WTC11 (cell line): ENCODE measurements at places on chromosomes 6 and 20.

DNA sequence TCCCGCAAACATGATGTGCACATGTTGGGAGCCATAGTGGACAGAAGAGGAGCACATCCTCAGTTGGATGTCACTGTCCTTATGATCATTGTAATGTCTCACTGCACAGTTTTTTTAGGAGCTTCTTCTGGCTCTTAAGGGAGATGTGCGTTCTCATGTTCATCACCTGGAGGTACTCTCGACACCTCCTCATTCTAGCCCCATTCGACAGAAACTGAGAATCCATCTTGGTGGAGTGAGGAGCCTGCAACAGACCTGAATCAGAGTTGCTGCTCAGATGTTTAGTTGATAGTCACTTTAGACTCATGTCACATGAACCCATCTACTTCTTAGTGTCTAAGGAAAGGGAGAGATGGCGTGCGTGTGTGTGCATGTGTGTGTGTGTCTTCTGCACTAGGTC is 2.3 kb upstream of the BMP6 start:
- H3K4me3 ChIP-seq: no peak overlapping the region
- H3K27me3 ChIP-seq: peaks cover 57% of the 10 kb centered on the region
- no peaks in the 10 kb centered on the region for H3K36me3 ChIP-seq
- H3K27ac ChIP-seq: no peak overlapping the region

- DNase-seq: no peak
- H3K27me3 ChIP-seq: no peaks in the 10 kb centered on the region
- no peak overlapping the region for H3K4me3 ChIP-seq
- no peaks in the 10 kb centered on the region for H3K36me3 ChIP-seq
These were observed 277.7 kb downstream of the ADGB start for GRCh38 chr6:146876271-146877151.

DNA sequence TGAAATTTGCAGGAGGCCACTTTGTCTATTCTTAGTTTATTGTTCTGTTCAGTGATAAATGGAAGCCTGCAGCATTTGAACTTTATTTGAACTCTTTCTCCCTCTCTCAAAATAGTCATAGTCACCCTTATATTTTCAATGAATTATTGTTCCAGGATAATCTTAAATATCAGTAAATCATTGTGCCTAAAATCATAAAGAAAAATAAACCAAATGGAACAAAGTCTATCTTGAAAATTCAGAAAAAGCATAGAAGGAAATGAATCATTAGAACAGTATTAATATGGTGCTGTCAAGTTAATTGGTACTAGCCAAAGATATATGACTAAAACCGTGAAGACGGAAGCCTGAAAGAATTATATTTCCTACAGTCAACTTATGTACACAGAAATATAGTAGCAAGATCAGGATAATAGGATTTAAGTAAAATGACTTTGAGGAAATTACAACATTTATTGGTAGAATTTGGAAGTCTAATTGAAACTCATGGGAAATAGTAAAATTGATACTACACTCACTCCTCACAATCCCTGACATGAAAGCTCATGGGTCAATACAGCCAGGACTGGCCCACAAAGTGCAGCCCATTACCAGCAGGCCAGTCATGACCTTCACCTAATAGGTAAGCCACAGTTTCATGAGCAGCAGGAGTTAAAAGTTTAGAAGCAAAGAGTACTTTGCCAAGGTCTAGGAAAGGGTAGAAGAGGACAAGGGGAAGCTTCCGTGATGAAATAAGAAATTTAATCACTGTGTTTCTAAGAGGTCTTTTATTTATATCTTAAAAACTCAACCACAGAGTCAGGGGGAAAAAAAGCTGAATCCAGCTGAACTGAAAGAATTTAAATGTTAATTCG is 119.9 kb upstream of the ENPP5 start:
- DNase-seq: no peak
- no peak overlapping the region; the same call in 1 of the 2 replicates for H3K27ac ChIP-seq
- peaks cover 17% of the 10 kb centered on the region for H3K4me1 ChIP-seq
- H3K4me3 ChIP-seq: no peak overlapping the region
- H3K27me3 ChIP-seq: no peaks in the 10 kb centered on the region
- H3K36me3 ChIP-seq: no peaks in the 10 kb centered on the region

- no peaks in the 10 kb centered on the region for H3K27me3 ChIP-seq
- DNase-seq: no peak
- H3K4me1 ChIP-seq: no peaks in the 10 kb centered on the region
- H3K27ac ChIP-seq: no peak overlapping the region
These were observed 39.0 kb downstream of the MAS1 start for GRCh38 chr6:159929819-159930218.

DNA sequence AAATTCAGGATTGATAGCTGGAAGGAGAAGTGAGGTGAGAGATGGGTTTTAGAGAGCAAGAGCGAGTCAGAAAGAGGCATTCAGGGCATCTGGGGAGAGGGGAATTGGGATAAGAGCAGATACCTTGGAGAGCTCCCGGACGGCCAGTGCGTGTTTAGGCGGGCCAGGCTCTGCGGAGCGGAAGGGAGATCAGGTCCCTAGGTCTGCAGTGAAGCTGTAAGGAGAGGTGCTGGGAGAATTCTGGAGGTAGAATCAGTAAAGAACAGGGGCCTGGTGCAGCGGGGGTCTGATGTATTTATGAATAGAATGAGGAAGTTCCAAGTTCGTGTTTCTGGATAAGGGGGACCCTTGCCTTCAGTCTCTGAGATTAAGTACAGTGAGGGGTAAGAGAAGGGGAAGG is 47.4 kb upstream of the FAM83D start:
- H3K27me3 ChIP-seq: no peaks in the 10 kb centered on the region; the same call in 1 of the 2 replicates
- H3K27ac ChIP-seq: no peak overlapping the region
- H3K4me3 ChIP-seq: no peak overlapping the region
- peak; percentile 70 for DNase-seq
- peaks cover 28% of the 10 kb centered on the region for H3K4me1 ChIP-seq

- H3K4me3 ChIP-seq: no peak overlapping the region
- H3K36me3 ChIP-seq: no peaks in the 10 kb centered on the region; the same call in 1 of the 2 replicates
- H3K27me3 ChIP-seq: no peaks in the 10 kb centered on the region
These were observed 114.4 kb downstream of the SLC23A2 start for GRCh38 chr20:4886771-4887527.

DNA sequence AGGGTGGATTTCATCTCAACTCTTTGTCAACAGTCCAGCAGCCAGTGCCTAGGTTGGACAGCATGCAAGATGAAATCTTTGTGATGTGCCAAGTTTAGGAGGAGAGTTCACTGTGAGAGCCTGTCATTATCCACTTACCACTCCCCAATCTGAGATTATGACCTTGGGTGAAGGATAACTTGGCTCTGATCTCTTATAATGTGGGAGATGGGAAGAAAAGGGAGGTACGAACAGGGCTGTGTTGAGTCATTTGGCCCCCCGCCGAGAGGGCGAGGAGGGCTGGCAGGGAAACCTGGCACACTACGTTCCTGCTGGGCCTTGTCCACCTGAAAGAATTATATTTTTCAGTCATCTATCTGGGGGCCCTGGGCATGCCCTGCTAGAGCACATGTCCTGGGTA is 35.8 kb downstream of the LAMA4 start:
- peaks cover 32% of the 10 kb centered on the region for H3K4me1 ChIP-seq
- no peaks in the 10 kb centered on the region for H3K36me3 ChIP-seq
- H3K27me3 ChIP-seq: no peaks in the 10 kb centered on the region
- peak; percentile 13 for DNase-seq
- H3K4me3 ChIP-seq: no peak overlapping the region

- DNase-seq: no peak
- no peaks in the 10 kb centered on the region for H3K27me3 ChIP-seq
- peaks cover 19% of the 10 kb centered on the region for H3K4me1 ChIP-seq
- no peak overlapping the region for H3K27ac ChIP-seq
- no peaks in the 10 kb centered on the region for H3K36me3 ChIP-seq
These were observed 231.7 kb upstream of the PRND start for GRCh38 chr20:4490045-4490444.

DNA sequence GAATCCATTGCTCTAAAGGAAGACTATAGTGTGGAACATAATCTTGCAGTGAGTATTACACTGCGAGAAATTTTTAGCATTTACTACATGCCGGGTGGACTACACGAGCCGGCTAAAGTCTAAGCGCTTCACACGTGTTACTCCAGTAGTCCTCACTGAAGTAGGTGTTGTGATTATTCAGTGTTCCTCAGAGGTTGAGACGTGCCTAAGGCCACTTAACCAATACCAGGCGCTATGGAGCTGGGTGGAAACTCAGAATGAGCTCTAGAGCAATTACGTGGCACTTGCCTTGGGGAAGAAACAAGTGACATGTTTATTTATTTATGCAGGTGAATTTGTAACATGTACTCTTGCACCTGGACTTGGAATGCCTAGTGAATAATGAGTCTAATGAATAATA is 46.4 kb downstream of the SASH1 start:
- DNase-seq: no peak
- peaks cover 15% of the 10 kb centered on the region for H3K36me3 ChIP-seq
- no peaks in the 10 kb centered on the region for H3K27me3 ChIP-seq
- no peak overlapping the region; the same call in 1 of the 2 replicates for H3K27ac ChIP-seq

DNA sequence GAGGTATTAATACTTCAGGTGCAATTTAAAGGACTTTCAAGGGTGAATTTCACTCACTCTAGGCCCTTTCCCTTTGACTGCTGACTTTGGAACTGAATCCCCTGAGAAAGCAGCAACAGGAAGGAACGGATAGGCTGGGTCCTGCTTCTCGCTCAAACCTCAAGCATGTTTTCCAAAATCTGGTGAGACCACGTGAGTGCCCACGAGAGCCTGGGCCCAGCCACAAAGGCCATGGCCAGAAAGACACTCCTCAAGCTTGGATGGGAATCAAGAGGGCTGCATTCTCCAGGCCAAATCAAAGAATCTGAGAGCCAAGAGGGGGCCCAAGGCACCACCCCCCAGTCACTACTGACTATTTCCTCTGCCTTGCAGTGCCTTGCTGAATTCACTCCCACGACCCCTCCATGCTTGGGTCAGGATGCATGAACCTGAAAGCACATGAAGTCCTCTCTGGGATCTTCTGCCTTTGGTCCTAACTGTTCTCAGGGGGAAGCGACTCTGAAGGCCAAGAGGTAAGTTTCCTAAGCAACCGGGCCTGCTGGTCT is 146.1 kb downstream of the NFATC2 start:
- peaks cover 2% of the 10 kb centered on the region; the same call in 1 of the 2 replicates for H3K27me3 ChIP-seq
- H3K4me3 ChIP-seq: no peak overlapping the region
- H3K27ac ChIP-seq: no peak overlapping the region

- no peaks in the 10 kb centered on the region for H3K36me3 ChIP-seq
- H3K27me3 ChIP-seq: no peaks in the 10 kb centered on the region
- no peak overlapping the region for H3K4me3 ChIP-seq
- H3K4me1 ChIP-seq: no peaks in the 10 kb centered on the region
- no peak overlapping the region for H3K27ac ChIP-seq
These were observed 8.7 kb upstream of the GTF3C6 start for GRCh38 chr6:110949679-110950285.

GRCh38 chr6:119348096-119348747 is 1.3 kb downstream of the MAN1A1 start:
- peaks cover 35% of the 10 kb centered on the region for H3K4me1 ChIP-seq
- peak; percentile 38 for DNase-seq
- no peaks in the 10 kb centered on the region for H3K36me3 ChIP-seq
- peak overlapping the region; percentile 83 for H3K4me3 ChIP-seq

DNA sequence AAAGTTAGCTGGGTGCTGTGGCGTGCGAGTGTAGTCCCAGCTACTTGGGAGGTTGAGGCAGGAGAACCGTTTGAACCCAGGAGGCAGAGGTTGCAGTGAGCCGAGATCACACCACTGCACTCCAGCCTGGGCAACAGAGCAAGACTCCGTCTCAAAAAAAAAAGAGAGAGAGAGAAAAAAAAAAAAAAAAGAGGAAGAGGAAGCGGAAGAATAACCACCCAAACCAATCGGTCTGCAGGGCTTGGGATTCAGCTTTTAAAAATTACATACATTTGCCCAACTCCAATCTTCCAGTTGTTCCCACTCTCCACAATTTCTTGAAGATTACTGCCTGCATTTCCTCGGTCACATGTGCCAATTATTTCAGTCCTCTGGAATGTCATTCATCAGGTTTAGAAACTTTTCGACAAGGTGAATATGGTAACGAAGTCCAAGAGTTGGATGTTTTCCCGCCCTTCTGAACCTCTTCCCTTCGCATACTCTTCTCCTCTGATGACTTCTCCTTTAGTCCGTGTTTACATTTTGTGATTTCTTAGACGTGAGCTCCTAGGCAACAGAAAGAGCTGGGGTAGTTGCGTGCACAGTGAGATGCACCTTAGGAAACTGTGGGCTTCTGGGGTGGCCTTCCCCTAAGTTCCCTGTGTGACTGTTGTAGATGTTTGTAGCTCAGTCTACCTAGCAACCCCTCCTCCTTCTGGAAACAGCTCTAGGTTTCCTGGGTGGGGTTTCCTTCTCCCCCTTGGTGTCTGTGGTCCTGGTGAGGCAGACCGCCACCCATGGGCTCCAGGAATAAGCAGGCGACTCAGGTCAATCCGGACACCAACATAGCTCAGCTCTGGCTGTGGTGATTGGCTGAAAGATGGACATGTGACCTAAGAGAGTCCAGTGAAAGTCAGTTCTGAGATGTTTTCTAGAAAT is 63.0 kb upstream of the NCOA3 start:
- H3K4me1 ChIP-seq: peaks cover 7% of the 10 kb centered on the region
- H3K27ac ChIP-seq: no peak overlapping the region
- DNase-seq: no peak
- H3K36me3 ChIP-seq: no peaks in the 10 kb centered on the region

- no peaks in the 10 kb centered on the region for H3K4me1 ChIP-seq
- DNase-seq: no peak
- no peak overlapping the region for H3K27ac ChIP-seq
- no peaks in the 10 kb centered on the region for H3K27me3 ChIP-seq
These were observed 554.7 kb upstream of the HS3ST5 start for GRCh38 chr6:114897536-114897935.

DNA sequence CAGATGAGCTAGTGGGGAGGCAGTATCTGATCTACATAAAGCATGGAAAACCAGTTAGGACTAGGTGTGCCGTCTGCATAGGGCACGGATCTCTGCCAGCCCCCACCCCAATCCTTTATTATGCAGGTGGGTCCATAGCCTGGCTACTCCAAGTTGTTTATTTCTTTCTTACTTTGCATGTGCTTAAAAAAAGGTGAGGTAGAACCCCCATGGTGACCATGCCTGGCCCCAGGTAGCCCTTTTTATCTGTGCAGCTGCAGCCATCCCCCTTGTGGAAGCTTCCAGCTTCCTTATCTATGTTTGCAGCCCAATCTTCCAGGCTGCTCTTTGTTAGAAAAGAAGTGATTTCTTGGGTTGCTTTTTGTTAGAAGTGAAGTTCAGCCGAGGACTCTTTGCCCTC is 9.0 kb upstream of the TREM2 start:
- H3K27me3 ChIP-seq: no peaks in the 10 kb centered on the region
- peak overlapping the region; percentile 97; the same call in 1 of the 2 replicates for H3K27ac ChIP-seq
- peak; percentile 36 for DNase-seq
- H3K4me3 ChIP-seq: no peak overlapping the region
- peaks cover 16% of the 10 kb centered on the region for H3K4me1 ChIP-seq

GRCh38 chr20:8855315-8855714 is 213.6 kb upstream of the PLCB4 start:
- H3K27ac ChIP-seq: no peak overlapping the region
- DNase-seq: no peak
- no peaks in the 10 kb centered on the region; the same call in 1 of the 2 replicates for H3K4me1 ChIP-seq
- H3K36me3 ChIP-seq: peaks cover 6% of the 10 kb centered on the region
- H3K27me3 ChIP-seq: no peaks in the 10 kb centered on the region

- H3K36me3 ChIP-seq: no peaks in the 10 kb centered on the region
- peaks cover 63% of the 10 kb centered on the region for H3K4me1 ChIP-seq
- H3K27me3 ChIP-seq: no peaks in the 10 kb centered on the region
- no peak overlapping the region for H3K4me3 ChIP-seq
- no peak for DNase-seq
These were observed 6.9 kb downstream of the TAB2 start for GRCh38 chr6:149324428-149324827.

- DNase-seq: no peak
- H3K4me1 ChIP-seq: no peaks in the 10 kb centered on the region
- H3K4me3 ChIP-seq: no peak overlapping the region
- H3K27ac ChIP-seq: no peak overlapping the region
- no peaks in the 10 kb centered on the region for H3K36me3 ChIP-seq
- H3K27me3 ChIP-seq: no peaks in the 10 kb centered on the region
These were observed 293.0 kb downstream of the PHF3 start for GRCh38 chr6:63928613-63929012.
